ENCODE measurements at places on chromosomes 2 and 18. TPM values are rescaled to one million over a fixed set of nuclear protein-coding genes. Genes with fewer than 3 reads are reported as not detected.

Gene AQP12B
- not detected for total RNA-seq

Gene RAD51AP2
- not detected for total RNA-seq

Gene ARL4C
- 13.4 TPM for total RNA-seq

Gene LIMS2
- total RNA-seq: 148 TPM

Gene SLC11A1
- total RNA-seq: 419 TPM

Gene LYPD1
- 1.5 TPM for total RNA-seq

Gene CNGA3
- 0.18 TPM for total RNA-seq

Gene ALK
- total RNA-seq: 1.1 TPM

Gene GALR1
- total RNA-seq: not detected

Gene SLC5A7
- 0.30 TPM for total RNA-seq

Gene UPP2
- total RNA-seq: not detected

Gene GPAT2
- 4.3 TPM for total RNA-seq

Gene PRSS56
- total RNA-seq: not detected

Gene TNFRSF11A
- total RNA-seq: 3.9 TPM

Gene PLCL1
- total RNA-seq: 6.3 TPM

Gene HRH4
- 2.0 TPM for total RNA-seq

Gene INHBB
- total RNA-seq: 5.2 TPM

Gene POTEI
- total RNA-seq: 0.24 TPM

All from lower lobe of right lung (tissue), 2 donors.